ENCODE measurements at places on chromosomes 1 and 21.

DNA sequence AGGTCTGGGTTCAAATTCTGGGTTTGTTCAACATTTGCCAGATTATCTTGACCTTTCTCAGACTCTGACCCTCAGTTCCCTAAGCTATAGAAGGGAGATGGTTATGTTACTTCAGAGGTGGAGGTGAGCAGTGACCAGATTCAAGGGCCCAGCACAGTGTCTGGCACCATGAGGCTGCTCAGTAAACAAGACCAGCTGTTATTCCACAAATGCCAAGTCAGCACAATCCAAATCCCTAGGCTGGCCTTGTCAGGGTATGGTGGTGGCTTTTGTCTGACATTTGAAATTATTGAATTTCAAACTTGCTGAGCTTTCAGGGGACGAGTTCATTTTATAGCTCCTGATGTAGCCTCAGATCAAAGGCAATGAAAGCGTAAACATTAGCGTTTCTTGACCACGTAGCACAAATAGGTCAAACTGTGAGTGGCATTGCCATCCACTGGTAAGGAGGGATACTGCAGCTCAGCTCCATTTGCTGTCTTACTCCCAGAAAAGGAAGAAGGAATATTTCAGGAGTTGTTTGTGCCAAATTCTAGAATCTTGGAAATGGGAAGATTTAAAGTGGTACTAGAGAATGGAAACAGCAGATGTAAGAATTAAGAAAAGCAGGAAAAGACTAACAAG, 94.3 kb upstream of the EDN2 start:
- DNase-seq, result no peak

DNA sequence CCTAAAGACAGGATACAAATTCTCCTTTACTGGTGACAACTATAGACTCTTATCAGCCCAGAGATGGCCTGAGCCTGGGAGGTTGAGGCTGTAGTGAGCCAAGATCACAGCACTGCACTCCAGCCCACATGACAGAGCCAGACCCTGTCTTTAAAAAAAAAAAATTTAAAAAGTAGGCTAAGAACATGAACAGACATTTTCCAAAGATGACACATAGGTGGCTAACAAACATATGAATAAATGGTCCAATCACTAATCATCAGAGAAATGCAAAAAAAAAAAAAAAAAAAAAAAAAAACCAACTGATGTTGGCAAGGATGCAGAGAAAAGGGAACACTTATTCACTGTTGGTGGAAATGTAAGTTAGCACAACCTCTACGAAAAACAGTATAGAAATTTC, 65.0 kb downstream of the TOR3A start:
- DNase-seq, result no peak

DNA sequence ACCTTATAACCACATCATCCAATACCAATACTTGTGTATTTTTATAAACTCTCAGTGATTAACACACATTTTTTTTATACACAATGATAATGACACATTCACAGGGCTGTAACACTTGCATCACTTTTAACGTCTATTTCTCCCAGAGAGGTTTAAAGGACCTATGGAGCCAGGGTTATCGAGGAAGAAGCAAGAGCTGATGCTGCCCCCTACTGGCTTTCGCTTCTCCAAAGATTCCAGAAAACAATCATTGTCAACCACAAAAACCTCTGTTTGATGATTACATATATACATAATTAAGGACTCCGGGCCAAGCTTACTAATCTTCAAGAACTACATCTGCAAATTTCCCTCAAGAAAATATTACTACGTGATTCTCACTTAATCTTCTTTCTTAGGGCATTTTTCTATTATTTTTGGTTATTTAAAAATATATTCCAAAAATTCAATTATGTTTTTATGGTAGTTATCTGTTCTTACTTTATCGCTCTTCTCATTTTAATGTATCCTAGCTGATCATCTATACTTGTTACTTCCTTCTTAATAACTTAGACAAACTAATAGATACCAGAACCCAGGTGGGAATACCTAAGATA, 214.5 kb downstream of the VAV3 start:
- DNase-seq, result peak; percentile 52

GRCh38 chr1:22652881-22653316, at the start of gene C1QB:
TSS of gene C1QB (plus strand) at chr1:22653236. CDS start at chr1:22659463, 6,227 bp downstream.
- DNase-seq, result no peak

DNA sequence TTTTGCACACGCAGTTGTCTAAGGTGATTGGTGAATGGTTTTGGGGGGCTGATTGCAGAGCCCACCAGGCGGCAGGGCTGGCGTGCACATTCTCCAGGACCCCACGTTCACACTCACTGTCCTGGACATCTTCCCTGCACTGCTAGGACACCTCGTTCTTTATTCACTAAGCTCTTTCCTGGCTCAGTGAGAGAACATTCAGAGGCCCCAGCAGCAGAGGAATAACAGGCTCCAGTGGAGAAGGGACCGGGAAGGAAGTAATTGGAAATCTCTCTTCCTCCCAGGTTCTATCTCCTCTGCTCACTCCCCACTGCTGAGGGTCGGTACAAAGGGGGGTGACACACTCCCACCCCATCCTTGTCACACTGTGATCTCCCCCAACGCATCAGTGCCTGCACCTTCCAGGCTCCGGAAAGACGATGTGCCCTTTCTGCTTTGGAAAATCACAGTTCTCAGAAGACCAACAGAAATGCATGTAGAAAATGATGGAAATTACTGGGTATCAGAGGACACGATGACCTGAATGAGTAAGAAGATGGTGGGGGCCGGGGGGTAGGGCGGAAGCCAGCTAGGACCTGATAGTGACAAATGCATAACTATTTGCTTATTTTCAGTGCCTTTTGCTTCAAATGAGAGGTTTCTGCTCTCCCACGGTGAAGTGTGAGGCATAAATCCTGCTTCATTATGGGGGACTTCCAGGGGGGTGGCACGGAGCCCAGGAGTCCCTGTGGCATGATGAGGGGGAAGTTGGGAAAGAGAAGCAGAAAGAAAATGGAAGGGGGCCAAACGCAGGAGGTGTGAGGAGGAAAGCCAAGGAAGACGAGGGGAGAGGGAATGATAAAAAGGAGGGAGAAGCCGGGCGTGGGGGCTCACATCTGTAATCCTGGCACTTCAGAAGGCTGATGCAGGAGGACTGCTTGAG, 25.2 kb upstream of the KIF26B start:
- DNase-seq, result peak; percentile 5

- no peak for DNase-seq
These were observed 97.8 kb downstream of the ZFYVE9 start for GRCh38 chr1:52239708-52240001.

- DNase-seq, result no peak
These were observed 54.2 kb upstream of the ETS2 start for GRCh38 chr21:38751379-38752050.

DNA sequence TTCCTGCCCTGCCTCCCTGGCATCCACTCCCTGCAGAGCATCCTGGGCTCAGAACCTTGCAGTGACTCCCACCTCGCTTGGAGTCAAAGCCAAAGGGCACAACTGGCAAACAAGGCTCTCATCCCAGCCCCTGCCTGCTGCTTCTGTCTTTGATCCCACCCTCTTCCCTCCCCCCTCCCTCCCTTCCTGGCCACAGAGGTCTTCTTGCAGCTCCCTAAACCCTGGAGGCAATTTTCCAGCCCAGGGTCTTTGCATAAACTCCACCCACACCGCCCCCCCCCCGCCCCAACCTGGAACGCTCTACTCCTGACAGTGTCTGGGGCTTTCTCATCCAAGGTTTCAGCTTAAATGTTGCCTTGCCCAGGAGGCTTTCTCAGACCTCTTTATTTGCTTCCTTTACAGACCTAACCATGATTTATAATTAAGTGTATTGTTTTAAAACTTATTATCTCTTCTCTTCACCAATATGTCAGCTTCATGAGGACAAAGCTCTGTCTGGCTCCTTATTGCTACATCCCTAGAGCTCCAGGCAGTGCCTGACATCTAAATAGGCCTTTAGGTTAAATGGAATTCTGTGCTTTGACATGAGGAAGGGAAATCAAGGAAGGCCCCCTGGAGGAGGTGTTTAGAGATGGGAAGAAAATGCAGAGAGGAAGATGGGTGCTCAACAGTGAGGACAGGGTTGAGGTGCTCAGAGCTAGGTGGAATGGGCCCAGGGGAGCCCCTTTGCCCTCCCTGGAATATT, 37.7 kb upstream of the PADI1 start:
- DNase-seq, result no peak
